ENCODE measurements at places on chromosomes 3 and 15. TPM values are rescaled to one million over a fixed set of nuclear protein-coding genes. Genes with fewer than 3 reads are reported as not detected.

TMEM212 gene
- polyA plus RNA-seq, result 3.1 TPM

PGBD4 gene
- 1.9 TPM for polyA plus RNA-seq

ACKR4 gene
- 2.6 TPM for polyA plus RNA-seq

LINGO1 gene
- polyA plus RNA-seq, result 21.5 TPM

DNA sequence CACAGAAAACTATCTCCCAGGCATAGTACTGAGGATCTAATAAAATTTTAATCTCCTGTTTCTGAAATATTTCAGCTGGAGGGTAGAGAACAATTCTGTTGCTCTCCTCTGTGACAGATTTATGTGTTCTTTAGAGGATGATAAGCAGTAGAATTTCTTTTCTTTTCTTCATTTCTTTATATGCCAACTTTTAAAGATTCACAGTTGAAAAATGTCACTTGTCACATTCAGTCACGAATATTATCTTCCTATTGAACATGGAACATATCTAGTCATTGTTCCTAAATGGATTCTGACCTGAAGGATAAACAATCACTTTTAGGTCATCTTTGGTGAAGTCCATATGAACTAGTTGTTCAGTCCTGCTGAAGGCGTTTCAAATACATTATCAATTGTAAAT, 585.5 kb upstream of the DPPA4 start:
- DNase-seq, result peak; percentile 6

- DNase-seq, result no peak
These were observed 26.4 kb downstream of the NIT2 start for GRCh38 chr3:100360757-100361496.

- no peak for DNase-seq
These were observed 56.3 kb downstream of the IGSF11 start for GRCh38 chr3:118978393-118978758.

DNA sequence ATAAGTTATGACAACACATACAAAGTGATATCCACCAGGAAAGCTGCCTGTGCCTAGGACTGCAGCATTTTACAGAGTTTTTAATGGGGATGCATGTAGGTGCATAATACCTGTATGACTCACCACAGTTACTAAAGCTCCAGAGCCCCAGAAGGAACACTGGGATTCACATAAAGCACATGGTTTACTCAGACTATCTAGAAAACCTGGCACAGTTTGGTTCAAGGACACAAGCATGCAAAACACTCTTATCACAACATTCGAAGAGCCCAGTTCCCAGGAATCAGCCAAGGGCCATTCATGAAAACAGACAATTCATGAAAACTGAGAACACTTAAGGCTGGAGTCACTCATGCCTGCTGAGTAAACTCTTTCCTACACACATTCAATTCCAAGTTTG, 261.0 kb downstream of the PYDC2 start:
- no peak for DNase-seq

- DNase-seq, result no peak
These were observed 10.6 kb downstream of the CHCHD4 start for GRCh38 chr3:14113965-14114635.

DNA sequence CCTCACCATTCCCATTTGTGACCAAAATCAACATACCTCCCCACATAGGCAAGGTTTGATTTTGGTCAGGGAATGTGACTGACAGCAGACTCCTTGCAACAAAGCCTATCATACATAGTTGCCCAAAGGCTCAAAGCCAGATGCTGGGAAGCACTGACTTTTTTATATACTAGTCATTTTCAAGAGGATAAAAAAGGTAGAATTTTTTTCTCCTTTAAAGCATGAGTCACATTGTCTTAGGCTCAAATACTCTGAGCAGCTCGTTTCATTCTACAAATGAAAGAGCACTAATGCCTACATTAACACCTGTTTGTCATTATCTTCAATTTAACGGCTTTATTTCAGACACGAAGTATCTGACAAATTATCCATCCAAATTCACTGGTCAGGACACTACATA, 36.2 kb downstream of the ICE2 start:
- no peak for DNase-seq

DNA sequence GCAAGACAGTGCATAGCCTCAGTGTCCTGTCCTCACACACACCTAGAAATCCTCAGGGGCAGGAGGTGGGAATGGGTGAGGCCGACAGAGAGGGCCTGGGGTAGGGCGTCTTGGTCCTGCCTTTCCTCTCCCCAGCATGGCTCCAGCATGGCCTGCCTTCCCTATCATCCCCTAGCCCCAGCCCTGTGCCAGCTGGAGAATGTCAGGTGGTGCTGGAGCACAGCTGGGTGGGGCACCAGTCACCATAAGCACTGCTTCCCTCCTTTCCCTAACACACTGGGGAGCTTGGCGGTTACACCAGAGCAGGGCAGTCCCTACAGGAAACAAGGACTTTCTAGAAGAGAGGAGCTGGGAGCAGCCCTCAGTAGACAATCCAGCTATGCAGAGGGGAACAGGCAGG, 236.8 kb downstream of the KLF13 start:
- no peak for DNase-seq

Measured in right lung (tissue), 10 donors.